Stimulated activated CD4-positive, alpha-beta T cell treated with anti-CD3 and anti-CD28 coated beads, Interleukin-2, amount 100 ng/mL, for 24 hours (primary cell): ENCODE measurements at places on chromosomes 7 and 10.

GRCh38 chr10:72309290-72310240 lies 35.8 kb downstream of the DDIT4 start:
- no peak for DNase-seq

DNA sequence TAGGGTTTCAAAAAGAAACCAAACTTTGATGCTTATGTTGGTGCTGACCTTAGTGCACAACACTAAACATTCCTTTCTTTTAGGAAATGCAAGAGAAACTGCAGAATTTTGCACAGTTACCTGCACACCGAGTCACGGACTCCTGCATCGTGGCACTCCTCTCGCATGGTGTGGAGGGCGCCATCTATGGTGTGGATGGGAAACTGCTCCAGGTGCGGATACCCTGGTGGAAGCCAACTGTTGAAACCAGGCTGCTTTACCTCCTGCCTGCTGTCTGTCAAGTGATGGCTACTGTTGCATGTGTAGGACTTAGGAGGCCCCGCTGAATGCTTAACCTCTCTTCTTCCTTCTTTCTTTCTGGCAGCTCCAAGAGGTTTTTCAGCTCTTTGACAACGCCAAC lies 11.7 kb downstream of the CASP2 start:
- DNase-seq = peak; percentile 63

DNA sequence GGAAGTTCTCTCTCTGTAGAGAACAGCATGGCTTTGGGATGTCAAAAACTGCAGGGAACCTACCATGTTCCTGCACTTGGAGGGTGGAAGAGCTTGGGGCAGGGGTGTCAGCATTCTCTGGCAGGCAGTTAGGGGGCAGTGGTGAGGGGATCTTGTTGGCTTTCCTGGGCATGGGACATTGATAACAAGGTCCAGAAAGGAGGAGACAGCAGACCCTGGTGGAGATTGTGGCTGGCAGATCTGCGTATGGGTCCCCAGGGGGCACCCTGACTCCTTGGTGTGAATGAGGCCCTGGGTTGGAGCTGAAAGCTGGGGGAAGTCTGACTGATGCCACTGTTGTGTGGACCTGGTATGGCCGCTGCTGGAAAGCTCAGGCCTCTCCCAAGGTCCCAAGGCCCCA lies 22.9 kb upstream of the CAMK2B start:
- no peak for DNase-seq

- no peak for DNase-seq
Measured at GRCh38 chr7:39269034-39269433, 291.3 kb downstream of the POU6F2 start.

GRCh38 chr10:50464004-50464409 lies 159.7 kb downstream of the SGMS1 start:
- no peak for DNase-seq

- no peak for DNase-seq
Measured at GRCh38 chr7:108515013-108515412, 10.9 kb downstream of the PNPLA8 start.

DNA sequence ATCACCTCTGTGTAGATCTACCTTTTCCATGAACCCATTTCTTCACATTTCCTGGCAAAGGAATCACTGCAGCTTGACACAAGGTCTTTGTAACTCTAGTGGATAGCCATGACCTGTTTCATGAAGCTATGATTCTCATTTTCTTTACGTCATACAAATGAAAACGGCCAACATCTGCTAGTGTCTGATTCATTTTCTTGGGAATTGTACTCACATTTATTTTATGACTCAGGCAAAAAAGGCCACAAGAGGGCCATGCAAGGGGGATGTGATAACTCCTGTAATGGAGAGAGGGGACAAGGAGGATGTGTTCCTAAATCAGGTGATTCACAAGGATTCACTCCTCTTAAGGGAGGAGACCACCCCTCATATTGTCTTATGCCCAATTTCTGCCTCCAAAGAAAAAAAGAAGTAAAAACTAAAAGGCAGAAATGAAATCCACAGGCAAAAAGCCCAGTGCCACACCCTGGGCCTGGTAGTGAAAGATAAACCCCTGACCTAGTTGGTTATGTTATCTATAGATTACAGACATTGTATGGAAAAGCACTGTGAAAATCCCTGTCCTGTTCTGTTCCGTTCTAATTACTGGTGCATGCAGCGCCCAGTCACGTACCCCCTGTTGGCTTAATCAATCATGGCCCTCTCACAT lies 249.9 kb downstream of the IPMK start:
- DNase-seq = no peak

- no peak for DNase-seq
Measured at GRCh38 chr7:128974241-128974934, 36.7 kb downstream of the IRF5 start.

DNA sequence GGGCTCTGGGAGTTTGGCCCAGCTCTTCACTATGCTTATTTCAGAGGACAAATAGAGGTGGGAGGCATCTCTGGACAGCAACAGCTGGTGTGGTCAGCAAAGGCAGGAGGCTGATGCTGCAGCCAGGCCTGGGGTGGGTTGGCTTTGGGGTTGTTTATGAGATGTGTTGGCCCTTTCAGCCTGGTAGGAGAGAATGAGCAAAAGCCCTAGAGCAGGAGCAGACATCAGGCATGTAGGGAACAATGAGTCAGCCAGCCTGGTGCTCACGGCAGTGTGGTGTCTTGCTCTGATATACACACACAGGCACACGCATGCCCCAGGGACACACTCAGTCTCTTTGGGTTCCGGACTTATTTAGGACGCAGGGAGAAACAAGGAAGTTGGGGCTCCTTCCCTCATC lies 157.1 kb downstream of the PRKCQ start:
- DNase-seq = peak; percentile 53

DNA sequence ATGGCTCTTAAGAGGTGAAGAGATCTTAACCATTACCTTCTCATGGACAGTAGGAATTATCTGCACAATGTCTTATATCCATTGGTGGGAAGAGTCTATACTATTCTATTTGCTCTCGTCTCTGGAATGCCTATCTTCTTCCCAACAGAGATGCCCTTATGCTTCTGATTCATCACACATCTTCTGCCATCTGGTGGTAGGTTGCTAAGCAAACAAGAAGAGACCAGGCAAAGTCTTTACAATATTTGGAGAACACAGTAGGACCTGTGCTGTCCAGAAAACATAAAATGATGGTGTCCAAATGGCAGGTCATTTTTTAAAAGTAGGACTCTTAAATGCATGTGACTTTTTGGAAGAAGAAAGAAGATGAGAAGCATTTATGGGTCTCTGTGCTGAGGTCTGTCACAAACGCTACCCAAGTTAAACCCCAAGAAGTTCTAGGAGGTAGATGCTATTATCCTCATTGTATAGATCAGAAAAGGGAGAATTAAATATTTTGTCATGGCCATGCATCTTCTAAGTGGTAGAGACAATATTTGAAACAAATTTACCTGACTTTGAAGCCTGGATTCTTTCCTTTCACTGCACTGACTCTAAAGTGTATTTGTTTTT lies 67.8 kb upstream of the NXPH1 start:
- DNase-seq = no peak

- DNase-seq = no peak
Measured at GRCh38 chr10:129880191-129880870, 83.7 kb downstream of the EBF3 start.

DNA sequence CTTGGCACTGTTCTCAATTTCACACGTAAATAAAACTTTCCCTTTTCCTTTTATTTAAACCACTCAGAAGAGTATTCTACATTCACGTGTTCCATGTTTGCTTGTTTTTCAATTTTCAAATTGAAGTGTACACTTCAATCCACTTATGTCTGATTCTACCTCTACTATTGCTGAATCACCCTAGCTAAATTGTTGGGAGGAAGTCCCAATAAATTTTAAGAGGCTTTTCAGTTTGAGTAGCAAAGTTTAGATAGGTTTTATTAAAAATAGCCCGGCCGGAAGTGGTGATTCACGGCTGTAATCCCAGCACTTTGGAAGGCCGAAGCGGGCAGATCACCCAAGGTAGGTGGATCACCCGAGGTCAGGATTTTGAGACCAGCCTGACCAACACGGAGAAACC lies 1414.7 kb upstream of the CELF2 start:
- no peak for DNase-seq

DNA sequence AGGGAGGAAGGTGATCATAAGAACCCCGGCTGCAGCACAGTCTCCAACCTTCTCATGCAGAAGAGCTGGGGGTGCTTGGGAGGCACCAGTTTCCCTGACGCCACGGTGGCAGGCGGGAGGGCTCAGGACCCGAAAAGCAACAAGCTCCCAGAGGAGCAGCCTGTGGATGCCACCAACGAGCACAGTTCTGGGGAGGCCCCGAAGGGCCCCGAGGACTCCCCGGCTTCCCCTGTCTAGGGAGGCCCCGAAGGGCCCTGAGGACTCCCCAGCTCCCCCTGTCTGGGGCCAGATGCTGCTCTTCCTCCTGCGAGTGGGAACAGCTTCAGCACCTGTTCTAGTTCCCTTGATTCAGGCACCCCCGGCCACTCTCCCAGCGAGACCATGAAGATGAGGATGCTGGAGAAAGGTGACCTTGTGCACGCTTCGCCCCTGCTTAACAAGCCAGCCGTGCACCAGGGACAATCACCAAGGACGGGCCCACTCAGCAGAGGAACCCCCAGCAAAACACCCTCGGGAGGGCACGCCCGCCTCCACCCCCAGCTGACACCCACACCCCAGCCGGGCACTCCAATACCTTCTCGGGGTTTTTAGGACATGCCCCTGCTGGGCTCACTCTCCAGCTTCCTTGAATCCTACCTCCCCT lies 112.5 kb downstream of the PTPRN2 start:
- DNase-seq = no peak

GRCh38 chr7:142901426-142902259 lies 16.1 kb upstream of the TRPV6 start:
- DNase-seq = no peak

DNA sequence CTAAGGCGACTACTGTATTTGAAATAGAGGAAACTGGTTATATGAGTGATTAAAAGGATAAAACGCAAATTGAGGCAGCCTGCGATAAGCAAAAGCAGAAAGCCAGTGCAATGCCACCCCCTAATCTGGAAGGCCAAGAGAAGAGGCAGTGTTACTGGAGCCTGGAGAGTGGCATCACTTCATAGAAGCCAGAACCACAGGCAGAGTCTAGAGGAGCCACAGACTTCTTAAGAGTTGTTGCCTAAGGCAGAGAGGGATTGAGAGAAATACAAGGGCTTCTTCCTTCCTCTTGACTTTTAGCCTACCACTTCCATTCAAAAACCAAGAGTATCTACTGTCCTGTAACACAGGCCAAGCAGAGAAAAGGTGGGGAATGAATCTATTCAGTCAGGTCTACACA lies 94.9 kb upstream of the SKAP2 start:
- DNase-seq = no peak

DNA sequence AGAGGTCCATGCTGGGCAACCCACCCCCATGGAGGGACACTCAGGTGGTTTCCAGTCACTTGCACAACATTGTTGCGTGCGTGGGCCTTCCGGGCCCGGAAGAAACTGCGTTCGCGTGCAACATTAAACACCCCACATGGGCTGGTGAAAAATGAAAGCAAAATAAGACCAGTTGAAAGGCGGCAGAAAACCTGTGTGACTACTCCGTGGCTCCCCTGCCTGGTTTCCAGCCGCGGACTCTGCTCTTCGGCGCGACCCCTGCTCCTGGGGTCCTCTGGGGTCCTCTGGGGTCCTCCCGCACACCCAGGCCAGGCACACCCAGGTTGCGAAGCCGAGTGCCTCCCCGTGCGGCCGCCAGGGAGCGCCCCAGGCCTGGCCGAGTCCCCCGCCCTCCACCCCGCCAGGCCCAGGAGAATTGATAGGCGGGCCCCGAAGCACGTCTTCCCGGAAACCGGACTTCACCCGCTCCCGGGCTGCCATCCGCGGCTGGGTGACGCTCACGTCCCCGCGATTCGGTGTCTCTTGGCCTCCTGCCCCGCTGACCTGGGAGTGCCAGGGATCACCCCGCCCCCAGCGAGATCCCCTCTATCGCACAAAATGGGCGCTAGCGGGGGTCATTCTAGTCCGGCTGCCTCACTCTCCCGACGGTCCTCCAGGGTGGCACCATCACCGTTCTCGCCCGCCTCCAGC lies 1.9 kb upstream of the SH2D4B start:
- DNase-seq = peak; percentile 81

GRCh38 chr10:8103543-8103942 lies 49.1 kb downstream of the GATA3 start:
- no peak for DNase-seq

DNA sequence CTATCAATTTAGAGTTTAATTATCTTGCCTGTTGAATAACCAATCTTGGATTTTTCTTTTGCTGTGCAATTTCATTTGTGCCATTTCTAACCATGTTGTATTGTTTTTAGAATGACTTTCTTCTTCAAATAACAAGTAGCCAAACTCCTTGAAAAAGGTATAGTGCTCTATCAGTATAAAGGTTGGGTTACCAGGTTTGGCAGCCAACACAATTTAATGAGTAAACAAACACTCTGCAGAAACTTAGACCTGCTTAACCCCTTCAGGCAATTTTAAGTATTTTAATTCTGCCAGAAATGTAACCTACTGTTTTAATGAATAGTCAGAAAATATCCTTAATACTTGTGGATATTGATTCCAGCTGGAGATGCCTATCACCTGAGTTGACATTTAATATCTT lies 299.8 kb downstream of the ARL4A start:
- no peak for DNase-seq

DNA sequence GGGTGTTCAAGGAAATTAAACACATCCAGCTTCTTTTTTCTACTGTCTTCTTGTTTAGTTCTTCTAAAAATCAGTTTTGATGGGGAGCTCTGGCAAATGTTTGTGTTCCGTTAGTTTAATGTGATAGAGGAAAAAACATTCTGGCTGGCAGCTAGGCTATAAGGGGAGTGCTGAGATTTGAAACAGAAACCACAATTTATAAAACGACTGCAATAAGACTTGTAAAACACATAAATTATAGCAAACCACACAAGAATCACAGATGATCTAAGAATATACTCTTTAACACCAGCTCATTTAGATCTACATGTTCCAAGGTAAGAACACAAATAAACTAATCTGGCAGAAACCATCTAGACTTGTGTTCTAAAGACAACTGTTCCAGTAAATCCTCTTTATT lies 425.5 kb downstream of the CNTNAP2 start:
- DNase-seq = no peak

DNA sequence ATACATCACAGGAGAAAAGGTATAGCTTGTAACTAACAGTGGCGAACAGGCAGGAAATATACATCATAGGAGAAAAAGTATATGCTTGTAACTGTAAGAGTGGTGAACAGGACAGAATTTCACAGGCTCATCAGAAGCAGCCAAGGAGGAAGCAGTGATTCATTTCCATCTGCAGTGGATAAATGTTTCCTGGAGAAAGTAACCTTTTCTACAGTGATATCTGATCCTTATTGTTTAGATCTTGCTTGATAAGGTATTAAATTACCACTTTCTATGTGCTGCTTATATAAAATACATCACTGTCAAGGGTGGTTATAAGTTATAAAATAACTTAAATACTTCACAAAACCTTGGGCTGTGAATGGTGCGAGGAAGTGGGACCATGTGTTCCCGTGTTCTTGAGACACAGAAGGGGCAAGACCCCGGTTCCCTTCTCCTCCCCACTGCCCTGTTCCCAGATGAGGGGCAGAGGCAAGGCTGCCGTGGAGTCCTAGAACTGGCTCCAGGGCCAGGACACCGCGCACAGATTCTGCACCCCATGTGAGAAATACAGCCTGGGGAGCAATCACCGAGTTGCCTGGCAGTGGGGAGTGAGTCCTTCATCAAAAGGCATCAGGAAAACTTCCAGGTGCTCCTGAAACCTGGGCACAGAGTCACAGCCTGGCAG lies 135.2 kb downstream of the DIP2C start:
- no peak for DNase-seq
